ENCODE measurements at places on chromosomes 6 and 20. TPM values are rescaled to one million over a fixed set of nuclear protein-coding genes. Genes with fewer than 3 reads are reported as not detected.

The GJA10 gene
- not detected for total RNA-seq

DNA sequence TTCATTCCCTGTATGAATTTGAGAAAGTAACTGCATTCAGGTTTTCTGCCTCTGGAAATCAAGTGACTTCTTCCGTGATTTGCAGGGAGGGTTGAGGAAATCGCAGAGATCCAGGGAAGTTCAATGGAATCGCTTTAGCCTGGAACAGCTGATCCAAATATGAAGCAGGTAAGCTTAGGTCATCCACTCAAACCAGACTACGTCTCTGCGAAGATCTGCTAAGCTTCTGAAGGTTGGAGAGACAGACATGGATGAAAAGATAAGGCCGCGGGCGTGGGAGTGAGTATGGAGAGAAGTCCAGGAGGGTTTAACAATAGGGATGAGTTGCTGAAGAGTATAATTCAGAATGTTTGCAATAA is 34.2 kb upstream of the BTN3A2 start:
- H3K4me1 ChIP-seq, result peaks cover 42% of the 10 kb centered on the region
- H3K27ac ChIP-seq, result peak overlapping the region; percentile 43

DNA sequence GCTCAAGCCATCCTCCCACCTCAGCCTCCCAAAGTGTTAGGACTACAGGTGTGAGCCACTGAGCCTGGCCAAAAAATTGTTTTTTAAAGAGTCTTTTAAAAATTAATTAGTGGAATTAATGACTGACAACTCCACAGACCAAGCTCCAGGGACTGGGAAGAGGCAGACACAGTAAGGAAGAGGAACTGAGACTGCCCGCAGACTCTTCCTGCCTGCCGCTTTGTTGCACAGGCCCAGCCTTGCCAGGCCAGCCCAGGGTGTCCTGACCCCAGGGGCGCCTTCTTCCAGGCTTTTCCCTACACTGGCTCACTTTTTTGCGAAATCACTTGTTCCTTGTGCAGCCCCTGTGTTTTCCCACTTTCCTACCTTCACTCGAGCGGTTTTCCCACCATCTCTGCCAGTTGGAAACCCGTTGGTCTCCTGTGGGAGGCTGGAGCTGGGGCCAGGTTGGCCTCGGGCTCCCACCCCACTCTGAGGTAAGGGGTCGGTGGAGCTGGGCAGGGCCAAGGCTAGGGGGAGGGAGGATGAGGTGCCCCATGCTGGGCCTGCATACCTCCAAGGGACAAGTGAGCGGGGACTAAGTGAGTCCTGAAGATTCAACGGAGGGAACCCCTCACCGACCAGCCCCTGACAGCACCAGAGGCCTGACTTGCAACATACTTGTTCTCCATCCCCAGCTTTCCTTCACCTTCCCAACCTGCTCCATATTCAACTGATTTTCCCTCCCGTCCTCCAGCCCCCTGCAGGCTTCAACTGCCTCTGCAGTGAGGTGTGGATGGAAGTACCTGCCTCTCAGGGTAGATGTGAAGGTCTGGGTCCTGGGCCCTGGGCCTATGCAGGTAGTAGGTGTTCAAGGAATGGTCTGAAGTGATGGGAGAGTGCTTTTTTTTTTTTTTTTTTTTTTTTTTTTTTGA is 23.5 kb upstream of the SMIM29 start:
- no peak overlapping the region for H3K27ac ChIP-seq
- DNase-seq, result no peak
- no peak overlapping the region for H3K4me3 ChIP-seq
- no peaks in the 10 kb centered on the region for H3K27me3 ChIP-seq
- H3K36me3 ChIP-seq, result no peaks in the 10 kb centered on the region
- H3K4me1 ChIP-seq, result peaks cover 11% of the 10 kb centered on the region

- H3K4me1 ChIP-seq, result peaks cover 9% of the 10 kb centered on the region
- DNase-seq, result no peak
- H3K36me3 ChIP-seq, result no peaks in the 10 kb centered on the region
- H3K27ac ChIP-seq, result peak overlapping the region; percentile 68
Measured at GRCh38 chr20:25223765-25224720, 23.8 kb upstream of the PYGB start.

Measured in activated CD8-positive, alpha-beta T cell treated with anti-CD3 and anti-CD28 coated beads for 36 hours (primary cell).